ENCODE measurements at places on chromosomes 6 and 20.

- no peak for DNase-seq
Observed at GRCh38 chr6:63839485-63839884, 203.9 kb downstream of the PHF3 start.

DNA sequence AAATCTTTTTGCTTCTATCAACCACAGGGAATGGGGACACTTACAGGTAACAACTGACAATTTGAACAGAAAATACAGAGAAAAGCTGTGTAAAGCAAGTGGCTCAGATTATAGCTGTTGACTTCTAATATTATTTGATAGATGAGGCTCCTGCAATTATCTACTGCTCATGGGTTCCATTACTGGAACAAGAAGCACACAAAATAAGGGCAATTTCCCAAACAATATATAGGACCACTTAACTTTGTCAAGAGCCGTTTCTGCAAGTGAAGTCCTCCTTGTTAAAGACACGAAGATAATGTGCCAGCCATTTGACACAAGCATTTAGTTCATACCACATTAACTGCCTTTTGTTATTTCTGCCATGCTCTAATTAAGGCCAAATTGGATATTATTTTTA lies 315.5 kb upstream of the ARID1B start:
- no peak for DNase-seq

- no peak for DNase-seq
Observed at GRCh38 chr6:12314751-12315150, 24.6 kb downstream of the EDN1 start.

GRCh38 chr6:25606151-25606550 lies 45.9 kb upstream of the SCGN start:
- DNase-seq = no peak

DNA sequence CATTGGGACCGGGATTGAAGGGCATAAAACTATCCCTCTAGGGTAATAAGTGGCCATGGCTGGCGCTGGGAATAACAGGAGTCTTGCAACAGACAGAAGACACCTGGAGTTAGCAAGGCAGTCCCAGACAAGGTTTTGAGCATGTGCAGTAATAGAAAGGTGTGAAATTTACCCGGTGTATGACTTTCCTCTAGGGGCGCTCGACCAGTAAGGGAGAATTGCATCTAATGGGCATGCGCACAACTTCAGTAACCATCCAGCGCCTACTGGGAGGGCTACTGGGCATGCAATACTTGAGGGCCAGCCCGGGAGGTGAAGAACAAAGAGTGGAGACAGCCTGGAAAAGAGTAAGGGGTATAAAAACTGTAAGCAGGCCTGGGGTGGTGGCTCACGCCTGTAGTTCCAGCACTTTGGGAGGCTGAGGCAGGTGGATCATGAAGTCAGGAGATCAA lies 32.7 kb downstream of the SERPINB6 start:
- peak; percentile 13 for DNase-seq

DNA sequence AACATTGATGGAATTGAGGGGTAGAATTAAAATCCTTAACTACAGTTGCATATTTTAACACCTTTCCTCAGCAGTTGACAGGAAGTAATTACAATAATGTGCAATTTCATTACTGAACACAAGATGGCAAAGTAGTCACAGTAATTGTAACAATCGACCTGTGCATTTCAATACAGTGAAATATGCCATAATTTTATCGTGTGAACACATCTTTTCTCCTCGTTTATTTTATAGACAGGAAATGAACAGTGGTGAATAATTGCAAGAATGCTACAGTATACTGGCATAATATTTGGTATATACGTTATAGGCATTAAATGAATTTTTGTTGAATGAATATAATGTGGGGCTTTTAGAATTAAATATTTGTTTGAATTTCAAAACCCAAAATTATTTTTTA lies 25.0 kb downstream of the CYB5R4 start:
- DNase-seq = peak; percentile 51

DNA sequence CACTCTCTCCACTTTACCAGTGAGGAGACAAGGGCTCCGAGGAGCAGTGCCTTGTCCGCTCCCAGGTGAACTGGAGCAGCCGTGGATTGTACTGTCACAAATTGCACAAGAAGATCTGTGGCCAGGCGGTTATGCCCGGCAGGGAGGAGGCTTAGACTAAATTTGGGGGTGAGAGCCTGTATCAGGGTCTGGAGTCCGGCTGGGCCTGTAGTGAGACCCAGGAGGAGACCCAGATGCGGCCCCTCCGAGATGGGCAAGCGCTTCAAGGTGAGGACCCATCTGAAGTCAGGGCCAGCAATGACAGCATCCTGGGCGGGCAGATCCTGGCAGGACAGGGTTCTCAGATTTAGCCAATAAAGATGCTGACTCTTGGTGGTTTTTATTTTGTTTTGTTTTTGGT lies 27.6 kb downstream of the BANF2 start:
- no peak for DNase-seq

Measured in germinal center (tissue), 1 donor.